Esophagus mucosa (tissue), 1 donor: ENCODE measurements at places on chromosomes 4 and X.

GRCh38 chr4:148868191-148868590, 426.0 kb upstream of the NR3C2 start:
- no peak for ATAC-seq

- ATAC-seq: no peak
Measured at GRCh38 chr4:176601124-176601523, 191.6 kb downstream of the VEGFC start.

DNA sequence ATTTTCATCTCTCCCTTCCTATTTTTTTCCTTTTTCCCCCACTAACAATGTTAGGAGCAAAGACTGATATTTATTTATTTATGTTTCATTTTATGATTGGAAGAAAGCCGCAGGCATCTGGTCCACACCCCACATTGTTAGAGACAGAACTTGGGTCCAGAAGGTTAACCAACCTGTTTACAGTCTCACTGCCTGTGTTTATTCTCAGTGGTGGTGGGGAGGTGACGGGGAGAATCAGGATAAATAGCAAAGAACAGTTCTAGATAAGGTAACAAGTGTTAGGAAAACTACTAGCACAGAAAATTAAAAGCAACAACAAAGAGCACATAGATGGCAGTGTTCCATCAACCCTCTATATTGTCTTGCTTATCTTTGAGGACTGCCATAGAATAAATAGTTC, 301.7 kb upstream of the DIPK2B start:
- no peak for ATAC-seq

DNA sequence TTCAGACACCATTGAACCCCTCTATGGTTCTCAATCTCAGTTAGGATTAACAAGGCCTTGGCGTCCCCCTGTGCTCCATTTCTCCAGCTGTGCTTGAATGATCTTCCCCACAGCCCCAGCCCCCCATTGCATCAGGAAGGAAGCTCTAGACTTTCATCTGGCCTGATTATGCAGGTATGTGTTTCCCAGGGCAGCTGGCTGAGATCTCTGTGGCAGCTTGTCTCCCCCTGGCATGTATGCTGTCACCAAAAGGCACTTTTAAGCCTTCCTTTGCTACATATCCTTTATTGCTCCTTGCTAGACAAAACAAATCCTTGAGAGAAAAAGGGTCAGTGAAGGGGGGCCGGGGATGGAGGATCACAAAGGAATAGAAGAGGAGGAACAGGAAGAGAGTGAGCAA, 1056.0 kb upstream of the SLIT2 start:
- ATAC-seq: no peak

DNA sequence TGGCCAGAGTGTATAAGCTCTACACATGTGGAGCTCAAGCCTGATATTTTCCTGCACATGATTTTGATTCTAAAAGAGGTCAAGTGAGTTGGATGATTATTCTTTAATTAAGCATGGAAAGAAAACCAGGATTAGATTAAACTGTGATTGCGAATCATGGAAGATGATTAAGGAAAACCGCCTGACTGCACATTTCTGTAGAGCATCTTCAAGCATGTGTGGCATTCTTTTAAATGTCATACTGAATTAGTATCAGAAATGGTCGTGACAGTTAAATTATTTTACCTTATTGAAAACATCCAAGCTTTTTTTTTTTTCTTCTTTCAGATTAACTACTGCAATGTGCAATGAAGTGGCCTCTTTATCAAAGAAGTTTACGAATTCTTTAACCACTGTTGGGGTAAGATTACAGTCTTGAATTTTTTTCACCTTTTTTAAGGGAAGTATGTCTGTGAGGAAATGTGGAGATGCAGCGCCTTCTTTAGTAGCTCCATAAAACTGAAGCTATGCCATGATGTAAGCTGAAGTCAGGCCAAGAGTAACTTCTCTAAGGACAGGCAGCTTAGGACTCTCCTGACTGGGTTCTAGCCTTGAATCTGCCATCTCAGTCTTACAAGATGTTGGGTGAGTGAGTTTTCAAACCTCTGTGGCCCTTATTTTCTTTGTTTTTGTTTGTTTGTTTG, 67.9 kb downstream of the FAM114A1 start:
- no peak for ATAC-seq

DNA sequence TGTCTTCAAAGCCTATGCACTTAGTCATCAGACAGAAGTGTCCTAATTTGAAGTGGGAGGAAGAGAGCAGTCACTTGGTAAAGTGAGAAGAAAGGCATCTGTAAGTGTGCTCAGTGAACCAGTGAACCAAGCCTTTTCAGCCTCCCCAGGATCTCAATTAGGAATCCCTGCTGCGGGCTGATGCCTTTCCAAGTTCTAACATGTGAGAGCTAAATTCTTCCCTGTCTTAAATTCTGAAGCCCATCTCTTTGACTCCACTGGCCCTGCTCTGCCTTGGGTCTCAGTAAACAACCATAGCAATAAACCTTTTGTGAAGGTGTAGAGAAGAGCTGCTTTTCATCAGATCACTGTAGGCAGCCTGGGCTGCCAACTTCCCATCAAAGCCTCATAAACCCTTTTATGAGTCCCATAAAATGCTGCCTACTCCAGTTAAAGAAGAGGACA, 701.2 kb upstream of the LCORL start:
- ATAC-seq: no peak

- ATAC-seq: no peak
Measured at GRCh38 chrX:38149016-38149415, 71.7 kb downstream of the SRPX start.

DNA sequence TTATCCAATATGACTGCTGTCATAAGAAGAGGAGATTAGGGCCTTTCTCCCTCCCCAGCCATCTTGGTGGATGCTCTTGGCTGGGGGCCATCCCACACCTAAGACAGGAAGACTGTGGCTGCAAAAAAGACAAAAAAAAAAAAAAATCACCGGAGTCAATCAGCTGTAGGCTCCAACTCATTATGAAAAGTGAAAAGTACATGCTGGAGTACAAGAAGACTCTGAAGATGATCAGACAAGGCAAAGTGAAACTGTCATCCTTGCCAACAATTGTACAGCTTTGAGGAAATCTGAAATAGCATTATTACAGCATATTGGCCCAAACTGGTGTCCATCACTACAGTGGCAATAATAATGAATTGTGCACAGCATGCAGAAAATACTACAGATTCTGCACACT, 5.2 kb downstream of the EGFL6 start:
- ATAC-seq: no peak

DNA sequence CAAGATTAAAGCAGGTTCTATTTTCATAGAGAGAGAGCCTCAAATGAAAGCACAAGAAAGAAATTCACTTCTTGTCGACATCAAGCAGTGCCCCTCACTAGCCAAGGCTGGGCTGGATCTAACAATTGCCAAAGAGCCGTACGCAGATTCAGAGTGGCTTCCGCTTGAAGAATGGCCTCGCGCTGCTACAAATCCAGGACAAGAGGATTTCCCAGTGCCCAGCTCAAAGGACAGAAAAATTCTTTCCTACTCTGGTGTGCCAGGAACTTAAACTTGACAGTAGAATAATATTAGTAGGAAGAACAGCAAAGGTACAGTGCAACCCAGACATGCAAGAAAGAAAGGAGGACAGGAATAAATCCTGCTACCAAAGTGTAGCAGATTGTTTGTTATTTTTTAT, 56.5 kb upstream of the PPARGC1A start:
- ATAC-seq: no peak
